Gastroesophageal sphincter (tissue), 4 donors: ENCODE measurements at places on chromosomes 1 and 21.

DNA sequence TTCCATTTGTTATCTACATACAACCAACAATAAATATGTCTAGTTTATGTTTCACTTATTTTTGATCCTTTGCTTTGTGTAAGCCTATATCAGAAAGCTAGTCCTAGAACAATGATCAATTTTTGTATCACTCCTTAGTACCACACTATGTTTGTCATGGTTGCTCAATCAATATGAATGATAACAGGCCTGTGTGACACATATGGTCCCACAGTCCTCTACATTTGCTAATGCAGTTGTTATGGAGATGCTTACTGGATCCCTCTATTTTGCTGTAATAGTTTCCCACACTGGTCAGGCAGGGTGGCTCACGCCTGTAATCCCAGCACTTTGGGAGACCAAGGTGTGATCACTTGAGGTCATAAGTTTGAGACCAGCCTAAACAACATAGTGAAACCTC lies 59.1 kb downstream of the ERO1B start:
- no peak for ATAC-seq

- no peak for ATAC-seq
Observed at GRCh38 chr1:203076031-203076511, 9.7 kb downstream of the MYOG start.

DNA sequence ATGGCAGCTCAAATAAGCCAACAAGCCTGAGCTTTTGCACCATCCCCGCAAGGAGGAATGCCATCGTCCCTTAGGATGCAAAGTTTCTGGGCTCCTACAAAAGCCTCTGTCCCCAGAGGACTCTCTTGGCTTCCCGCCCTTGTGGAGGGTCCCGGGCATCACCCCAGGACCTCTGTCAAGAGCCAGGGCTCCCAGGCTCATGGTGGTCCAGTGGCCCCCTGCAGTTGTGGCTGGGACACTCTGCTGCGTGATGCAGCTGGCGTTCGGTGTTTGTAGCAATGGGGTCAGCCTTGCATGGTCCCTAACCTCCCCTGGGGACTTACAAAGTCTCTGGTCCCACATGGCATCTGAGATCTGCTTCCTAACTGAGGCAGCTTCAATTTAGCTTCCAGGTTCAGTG lies 104.7 kb downstream of the RIPK4 start:
- ATAC-seq, result no peak

GRCh38 chr1:175560192-175560591 lies 183.2 kb downstream of the TNR start:
- ATAC-seq, result no peak

DNA sequence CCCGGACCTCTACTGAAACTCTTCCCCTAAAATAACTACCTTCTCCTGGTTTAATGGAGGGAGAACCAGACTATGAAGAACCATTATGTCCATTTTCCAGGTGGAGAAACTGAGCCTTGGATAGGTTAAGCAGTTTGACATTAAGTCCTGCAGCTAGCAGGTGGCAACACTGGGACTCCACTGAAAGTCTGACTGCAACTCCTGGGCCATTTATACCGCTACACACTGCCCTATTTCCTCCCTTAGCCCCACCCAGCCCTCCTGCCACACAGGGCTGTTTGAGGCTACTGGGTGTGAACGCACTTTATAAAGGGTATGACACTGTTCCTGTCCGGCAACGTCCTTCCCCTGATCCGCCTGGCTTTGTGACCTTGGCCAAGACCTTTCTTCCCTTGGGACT lies 511 bp upstream of the INPP5B start:
- ATAC-seq, result no peak

DNA sequence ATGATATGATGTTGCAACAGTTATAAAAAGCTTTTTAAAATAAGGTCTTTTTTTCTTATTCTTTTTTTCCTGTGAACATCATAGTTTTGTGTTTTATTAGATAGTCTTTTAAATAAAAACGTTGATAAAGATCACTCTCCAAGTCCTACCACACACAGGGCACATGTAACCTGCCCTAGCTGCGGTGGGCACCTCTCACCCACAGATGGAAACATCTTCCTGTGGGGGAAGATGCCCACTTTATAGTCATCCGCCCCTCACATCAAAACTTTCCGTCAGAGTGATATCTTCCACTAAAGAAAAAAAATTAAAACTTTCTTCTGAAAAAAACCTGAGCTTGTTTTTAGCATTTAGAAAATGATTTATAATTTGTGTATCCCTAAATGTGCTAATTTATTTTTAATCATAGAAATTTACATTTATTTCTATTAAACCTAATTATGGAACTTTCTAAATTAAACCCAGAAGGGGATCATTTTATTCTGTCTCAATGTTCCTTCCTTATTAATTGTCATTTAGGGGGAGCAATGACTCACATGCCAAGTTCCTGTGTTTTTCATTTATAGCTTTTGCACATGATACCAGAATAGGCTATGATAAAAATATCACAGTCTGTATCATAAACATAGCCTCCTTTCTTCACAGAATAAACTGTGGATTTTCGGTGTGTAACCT lies 24.7 kb downstream of the TNFRSF9 start:
- no peak for ATAC-seq

DNA sequence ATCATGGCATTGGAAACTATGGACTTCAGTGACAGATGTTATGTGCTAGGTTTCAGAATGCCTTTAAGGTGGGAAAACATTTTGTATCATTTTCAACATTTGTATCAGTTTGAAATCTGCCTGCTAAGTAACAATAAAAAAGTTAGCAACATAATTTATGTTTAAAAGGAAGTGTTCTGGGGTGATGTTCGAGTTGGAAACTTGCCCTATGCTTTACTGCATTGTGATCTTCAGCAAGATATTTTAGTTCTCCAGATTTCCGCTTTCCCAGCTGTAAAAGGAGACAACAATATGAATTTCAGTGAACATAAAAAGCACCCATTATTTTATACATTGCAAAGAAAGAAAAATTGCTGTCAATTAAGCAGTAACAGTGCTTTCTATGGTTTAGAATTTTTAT lies 187.4 kb downstream of the DISC1 start:
- no peak for ATAC-seq

DNA sequence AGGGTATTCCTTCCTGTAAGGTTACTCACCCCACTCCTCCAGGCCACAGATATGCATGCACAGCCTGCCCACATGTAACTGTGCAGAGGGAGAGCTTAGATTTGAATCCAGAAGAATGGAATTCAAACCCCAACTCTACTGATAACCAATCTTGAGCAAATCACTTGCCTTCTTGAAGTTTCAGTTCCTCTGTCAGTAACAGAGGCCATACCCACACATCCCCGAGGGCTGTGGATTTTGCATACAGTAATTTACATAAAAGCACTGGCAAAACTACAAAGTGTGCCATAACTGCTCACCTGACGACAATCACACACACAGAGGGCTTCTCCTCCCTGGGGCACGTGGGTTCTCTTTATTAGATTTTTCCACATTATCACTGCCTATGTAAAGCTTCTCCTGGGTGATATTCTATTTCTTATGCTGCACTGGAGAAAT lies 18.6 kb downstream of the CD247 start:
- no peak for ATAC-seq

- no peak for ATAC-seq
Observed at GRCh38 chr1:62928885-62929284, 145.0 kb downstream of the ATG4C start.

DNA sequence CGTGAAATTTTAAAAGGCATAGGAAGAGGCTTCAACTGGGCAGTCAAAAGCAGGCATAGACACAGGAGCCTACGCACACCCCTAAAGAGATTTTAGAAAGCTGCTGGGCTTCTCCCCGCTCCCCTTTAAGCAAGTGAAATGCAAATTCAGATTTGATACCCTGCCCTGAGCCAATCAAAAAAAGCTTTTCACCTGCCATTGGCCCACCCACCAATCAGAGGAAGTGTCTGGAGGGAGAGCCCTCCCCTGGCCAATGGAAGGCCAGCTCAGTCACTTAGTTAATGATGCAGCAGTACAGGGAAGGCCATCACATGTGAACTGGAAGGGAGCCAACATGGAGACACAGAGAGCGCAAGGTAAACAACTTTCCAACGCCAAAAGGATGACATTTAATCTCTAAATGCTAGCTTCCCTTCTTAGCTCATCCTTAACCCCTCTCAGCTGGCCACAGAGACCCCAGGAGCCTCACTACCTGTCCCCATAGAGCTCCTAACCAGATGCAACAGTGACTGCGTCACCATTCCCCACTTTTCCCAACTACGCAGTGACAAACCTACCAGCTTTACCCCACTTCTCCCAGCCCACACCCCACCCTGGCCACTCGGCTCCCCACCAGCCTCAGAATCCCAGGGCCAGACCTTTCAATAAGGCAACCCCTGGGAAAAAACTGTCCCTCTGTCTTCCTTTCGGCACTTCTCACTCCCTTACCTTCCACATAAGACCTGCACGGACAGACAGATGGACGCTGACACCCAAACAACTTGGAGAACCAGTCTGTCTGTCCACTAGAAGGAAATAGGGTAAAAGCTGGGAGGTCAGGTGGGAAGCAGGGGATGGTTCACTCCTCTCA lies 71.0 kb downstream of the CD46 start:
- ATAC-seq, result peak; percentile 83

DNA sequence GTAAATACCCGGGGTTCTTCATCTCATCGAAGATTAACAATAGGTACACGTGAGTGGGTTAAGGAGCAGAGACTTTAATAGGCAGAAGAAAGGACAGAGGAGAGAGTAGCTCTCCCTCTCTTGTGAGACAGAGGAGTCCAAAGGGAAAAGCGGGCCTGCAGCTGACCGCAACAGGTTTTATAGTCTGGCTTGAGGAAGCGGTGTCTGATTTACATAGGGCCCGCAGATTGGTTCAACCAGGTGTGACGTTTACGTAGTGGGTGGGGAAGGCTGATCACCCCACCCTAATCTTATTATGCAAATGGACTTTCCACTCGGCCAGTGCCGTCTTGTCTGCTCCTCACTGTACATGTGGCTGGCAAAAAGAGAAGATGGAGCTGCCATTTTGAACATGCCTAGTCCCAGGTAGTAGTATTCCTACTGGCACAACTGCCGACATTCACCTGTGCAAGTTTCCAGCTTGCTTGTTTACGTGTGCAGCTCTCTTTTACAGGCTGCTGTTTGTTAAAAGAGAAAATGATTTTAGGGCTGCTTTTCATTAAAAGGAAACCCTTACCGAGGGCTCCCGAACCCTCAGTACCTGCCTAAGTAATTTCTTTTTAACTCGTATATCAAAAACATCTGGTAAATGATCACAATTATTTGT lies 10.6 kb downstream of the CDC14A start:
- no peak for ATAC-seq

DNA sequence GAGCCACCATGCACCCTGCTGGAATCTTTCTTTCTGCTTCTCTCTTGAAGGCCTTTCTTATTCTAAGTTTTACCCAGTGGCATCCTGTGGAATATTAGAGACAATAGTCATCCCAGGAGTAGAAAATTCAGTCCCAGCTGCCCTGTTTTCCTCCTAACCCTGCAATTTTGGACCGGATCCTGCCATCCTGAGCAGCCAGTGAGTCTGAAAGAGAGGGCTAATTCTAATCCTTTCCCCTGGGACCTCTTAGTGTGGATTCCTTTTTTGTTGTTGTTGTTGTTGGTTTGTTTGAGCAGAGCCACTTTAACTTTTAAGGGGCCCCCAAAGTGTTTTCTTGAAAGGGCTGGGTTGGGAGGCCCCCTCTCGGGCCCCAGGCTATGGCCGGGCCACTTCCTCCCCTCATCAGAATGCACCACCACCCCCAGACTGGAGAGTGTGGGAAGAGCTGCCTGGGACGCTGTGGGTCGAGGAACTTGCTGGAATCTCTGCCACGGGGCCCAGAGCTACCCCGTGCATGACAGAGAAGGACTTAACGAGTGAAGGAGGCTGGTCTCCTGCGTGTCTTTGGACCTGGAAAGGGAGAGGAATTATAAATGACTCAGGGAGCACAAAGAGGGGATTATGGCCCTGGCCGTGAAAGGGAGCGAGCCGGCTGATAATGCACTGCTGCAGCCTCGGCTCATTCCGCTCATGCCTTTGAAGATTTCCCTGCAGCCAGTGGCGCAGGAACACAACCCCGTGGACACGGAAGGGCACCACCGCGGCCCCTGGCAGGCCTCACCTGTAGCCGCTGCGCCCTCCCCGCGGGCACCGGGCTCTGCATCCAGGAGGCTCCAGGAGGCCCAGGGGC lies 81.0 kb upstream of the AKT3 start:
- no peak for ATAC-seq

GRCh38 chr1:75503221-75503974 lies 107.5 kb downstream of the SLC44A5 start:
- ATAC-seq, result no peak

DNA sequence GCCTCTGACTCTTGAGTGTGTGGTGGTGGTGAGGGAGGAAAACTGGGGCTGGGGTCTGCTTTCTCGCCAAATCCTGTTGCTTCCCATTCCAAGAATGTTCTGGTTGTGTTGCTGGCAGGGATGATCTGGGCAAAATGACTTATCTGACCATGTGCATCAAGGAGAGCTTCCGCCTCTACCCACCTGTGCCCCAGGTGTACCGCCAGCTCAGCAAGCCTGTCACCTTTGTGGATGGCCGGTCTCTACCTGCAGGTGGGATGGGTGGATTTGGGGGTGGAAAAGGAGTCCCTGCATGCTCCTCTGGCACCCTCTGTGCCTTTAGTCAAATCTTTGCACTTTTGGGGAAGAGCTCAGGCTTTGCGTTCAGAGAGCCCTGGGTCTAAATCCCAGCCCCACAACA lies 18.1 kb downstream of the CYP4B1 start:
- no peak for ATAC-seq

GRCh38 chr1:33273961-33274371 lies 17.7 kb downstream of the ZNF362 start:
- ATAC-seq, result no peak

DNA sequence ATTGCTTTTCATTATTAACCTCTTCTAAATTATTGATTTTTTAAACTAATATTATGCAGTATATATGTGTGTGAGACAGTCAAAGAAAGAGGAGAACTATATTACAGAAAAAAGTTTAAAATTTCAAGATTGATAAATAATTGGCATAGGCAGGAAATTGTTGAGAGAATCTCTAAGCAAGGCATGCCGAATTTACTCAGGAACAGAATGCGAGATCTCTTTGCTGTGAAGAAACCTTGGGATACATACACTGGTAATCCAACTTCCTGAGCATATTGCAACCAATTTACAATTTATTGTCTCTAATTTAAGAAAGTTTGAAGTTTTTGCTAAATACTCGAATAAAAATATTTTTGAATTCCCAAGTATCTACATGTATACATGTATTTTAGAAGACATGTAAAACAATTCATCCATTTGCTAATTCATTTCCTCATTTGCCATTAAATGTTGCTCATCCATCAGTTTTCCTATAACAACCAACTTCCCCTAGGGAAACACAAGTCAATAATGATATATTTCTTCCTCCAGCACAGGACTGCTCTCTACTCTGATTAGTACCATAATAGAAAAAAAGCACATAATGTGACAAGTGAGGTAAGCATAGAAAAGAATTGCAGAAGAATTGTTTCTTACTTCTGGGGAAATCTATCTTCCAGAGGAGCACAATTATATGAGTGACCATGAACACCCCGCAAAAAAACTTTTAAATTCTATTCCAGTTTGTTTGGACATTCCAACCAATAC lies 588 bp downstream of the LRRC39 start:
- ATAC-seq, result no peak

- ATAC-seq, result no peak
Observed at GRCh38 chr1:247177755-247178154, 5.9 kb upstream of the ZNF124 start.

GRCh38 chr1:90993245-90993644 lies 28.6 kb downstream of the ZNF644 start:
- ATAC-seq, result no peak
